ENCODE measurements at places on chromosomes 2 and 18.

DNA sequence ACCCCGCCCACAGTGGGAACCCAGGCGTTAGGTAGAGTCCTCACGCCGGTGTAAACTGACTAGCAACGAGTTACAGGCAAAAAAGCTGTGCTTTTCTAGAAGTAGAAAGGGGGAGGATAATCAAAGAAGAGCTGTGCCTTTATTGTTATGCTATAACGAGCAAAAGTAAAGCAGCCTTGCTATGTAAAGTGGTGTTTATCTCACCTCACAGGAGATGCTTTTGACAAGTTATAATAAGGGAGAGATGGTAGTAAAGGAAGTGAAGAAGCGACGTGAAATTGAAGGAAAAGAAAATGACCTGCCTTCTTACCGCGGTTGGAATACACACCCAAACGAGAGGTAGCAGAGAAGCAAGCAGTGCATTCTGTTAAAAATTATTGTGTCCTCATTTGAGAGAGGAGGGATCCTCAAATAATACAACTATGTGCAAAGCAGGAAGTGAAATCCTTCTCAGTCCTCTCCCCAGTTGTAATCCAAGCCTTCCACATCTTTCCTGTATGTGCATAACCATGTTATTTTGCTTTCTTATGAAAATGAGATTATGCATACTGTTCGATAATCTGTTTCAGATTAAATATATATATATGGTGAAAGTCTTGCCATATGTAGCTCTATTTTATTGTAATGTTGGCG, 962 bp downstream of the TANK start:
- no peak for DNase-seq

DNA sequence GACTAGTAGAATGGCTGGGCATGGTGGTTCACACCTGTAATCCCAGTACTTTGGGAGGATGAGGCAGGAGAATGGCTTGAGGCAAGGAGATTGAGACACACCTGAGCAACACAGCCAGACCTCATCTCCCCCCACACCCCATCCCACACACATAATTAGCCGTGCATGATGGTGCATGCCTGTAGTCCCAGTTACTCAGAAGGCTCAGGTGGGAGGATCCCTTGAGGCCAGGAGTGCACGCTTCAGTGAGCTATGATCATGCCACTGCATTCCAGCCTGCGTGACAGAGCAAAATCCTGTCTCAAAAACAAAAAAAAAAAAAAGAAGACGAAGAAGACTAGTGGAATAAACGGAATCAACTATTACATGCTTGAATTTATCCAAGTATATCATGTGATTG, 150.0 kb downstream of the STK39 start:
- DNase-seq: no peak

DNA sequence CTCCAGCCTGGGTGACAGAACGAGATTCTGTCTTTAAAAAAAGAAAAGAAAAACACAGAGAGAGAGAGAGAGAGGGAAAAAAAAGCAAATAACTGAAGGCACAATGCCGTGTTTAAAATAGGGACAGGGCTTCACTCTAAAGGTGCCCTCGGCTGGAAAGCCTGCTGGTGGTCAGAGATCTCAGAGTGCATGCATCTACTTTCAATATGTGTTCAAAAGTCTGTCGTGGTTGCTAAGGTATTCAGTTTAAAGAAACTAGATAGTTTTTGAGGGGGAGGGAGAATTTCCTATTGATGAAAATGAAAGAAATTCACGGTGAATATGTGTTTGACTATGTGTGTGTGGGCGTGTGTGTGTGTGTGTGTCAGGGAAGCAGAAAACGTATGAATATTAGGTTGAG, 11.0 kb upstream of the CBLN2 start:
- DNase-seq: no peak

DNA sequence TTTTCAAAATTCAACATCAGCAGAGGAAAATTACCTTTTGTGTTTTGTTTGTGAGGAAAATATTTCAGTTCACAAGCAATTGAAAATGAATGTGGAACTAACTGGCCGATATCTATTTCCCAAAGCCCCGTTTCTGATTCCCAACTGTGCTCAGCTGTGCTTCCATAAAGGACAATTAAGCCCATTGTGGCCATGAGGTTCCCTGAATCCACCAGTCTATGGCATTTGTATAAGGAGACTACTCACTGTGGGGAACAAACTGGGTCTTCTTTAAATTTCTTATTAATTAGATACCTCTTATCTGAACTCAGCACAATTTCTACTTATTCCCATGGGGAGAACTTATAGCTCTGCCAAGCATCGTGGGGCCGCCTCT, 31.4 kb upstream of the AGAP1 start:
- no peak for DNase-seq
